Neural progenitor cell (in vitro differentiated cells): ENCODE measurements at places on chromosomes 6 and 20. TPM values are rescaled to one million over a fixed set of nuclear protein-coding genes. Genes with fewer than 3 reads are reported as not detected.

DNA sequence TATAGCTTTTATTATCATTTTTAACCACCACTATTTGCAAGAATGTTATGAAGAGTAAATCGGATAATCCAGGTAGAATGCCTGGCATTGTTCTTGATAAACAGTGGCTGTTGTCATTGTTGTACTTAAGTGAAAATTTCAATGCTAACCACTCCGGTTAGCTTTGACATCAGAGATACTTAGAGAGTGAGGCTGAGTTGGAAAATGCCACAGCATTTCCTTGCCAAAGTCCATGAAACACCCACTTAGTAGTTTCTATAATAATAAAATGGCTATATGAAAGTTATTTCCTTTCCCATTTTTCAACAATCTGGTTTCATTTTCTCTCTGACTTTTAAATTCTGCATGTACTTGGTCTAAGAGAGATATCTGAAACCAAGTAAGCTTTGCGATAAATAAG, 132.0 kb downstream of the CDK19 start:
- no peaks in the 10 kb centered on the region for H3K36me3 ChIP-seq
- no peak overlapping the region for H3K27ac ChIP-seq
- H3K4me3 ChIP-seq, result no peak overlapping the region
- no peak for DNase-seq

DNA sequence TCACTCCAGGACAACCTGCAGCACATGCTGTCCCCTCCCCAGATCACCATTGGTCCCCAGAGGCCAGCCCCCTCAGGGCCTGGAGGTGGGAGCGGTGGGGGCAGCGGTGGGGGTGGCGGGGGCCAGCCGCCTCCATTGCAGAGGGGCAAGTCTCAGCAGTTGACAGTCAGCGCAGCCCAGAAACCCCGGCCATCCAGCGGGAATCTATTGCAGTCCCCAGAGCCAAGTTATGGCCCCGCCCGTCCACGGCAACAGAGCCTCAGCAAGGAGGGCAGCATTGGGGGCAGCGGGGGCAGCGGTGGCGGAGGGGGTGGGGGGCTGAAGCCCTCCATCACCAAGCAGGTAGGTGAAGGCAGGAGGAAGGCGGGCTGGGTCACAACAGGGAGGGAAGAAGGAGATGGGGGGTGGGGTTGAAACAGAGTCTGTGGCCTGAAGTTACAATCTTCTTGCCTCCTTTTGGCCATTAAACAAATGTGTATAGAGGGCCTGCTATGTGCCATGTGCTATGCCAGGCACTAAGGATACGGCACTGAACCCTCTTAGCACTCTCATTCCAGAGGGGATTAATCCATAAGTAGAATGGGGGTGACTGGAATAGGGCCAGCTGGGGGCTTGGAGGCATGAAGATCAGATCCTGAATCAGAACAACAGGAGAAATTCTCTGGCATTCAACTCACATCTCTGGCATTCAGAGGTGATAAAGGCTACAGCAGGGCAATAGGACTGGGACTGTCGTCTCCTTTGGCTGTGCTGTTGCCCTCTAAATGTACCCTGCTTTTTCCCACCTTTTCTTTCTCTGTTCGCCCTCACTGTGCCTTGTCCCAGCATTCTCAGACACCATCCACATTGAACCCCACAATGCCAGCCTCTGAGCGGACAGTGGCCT, 10.5 kb upstream of the ZBTB9 start:
- H3K27ac ChIP-seq, result no peak overlapping the region
- H3K4me3 ChIP-seq, result no peak overlapping the region
- H3K4me1 ChIP-seq, result no peaks in the 10 kb centered on the region
- H3K36me3 ChIP-seq, result peaks cover 3% of the 10 kb centered on the region

DNA sequence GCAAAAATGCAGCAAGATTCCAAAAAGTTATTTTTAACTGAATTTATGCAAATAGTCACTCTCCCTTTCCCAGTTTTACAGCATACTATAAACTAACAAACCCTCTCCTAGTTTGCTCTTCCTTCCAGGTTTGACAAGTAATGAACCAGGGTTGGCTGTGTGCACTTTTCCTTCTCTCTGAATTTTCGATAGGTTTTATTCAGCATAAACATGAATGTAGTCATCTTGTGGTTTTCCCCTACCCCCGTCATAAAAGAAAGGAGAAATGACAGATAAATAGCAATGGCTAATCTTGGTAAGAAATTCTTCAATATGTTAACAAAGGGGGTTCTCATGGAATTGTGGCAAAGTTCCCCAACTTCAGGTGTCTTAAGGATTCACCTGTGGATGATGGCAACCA, 26.3 kb downstream of the PRDM1 start:
- peaks cover 4% of the 10 kb centered on the region for H3K4me1 ChIP-seq
- H3K27ac ChIP-seq, result no peak overlapping the region
- no peak overlapping the region for H3K4me3 ChIP-seq
- H3K36me3 ChIP-seq, result no peaks in the 10 kb centered on the region
- no peak for DNase-seq

- H3K27ac ChIP-seq, result peak overlapping the region; percentile 34
- DNase-seq, result peak; percentile 29
- no peaks in the 10 kb centered on the region for H3K36me3 ChIP-seq
These were observed 63.7 kb downstream of the SH3BGRL2 start for GRCh38 chr6:79694623-79695343.

GRCh38 chr20:10263385-10264165, 44.9 kb downstream of the SNAP25 start:
- H3K27me3 ChIP-seq, result no peaks in the 10 kb centered on the region
- H3K27ac ChIP-seq, result no peak overlapping the region
- H3K4me1 ChIP-seq, result no peaks in the 10 kb centered on the region
- no peak for DNase-seq
- no peak overlapping the region for H3K4me3 ChIP-seq

- H3K27me3 ChIP-seq, result no peaks in the 10 kb centered on the region
- H3K4me1 ChIP-seq, result no peaks in the 10 kb centered on the region
- DNase-seq, result peak; percentile 81
- H3K27ac ChIP-seq, result no peak overlapping the region
- H3K4me3 ChIP-seq, result no peak overlapping the region
These were observed 84.4 kb downstream of the SYNE1 start for GRCh38 chr6:152552616-152553209.

DNA sequence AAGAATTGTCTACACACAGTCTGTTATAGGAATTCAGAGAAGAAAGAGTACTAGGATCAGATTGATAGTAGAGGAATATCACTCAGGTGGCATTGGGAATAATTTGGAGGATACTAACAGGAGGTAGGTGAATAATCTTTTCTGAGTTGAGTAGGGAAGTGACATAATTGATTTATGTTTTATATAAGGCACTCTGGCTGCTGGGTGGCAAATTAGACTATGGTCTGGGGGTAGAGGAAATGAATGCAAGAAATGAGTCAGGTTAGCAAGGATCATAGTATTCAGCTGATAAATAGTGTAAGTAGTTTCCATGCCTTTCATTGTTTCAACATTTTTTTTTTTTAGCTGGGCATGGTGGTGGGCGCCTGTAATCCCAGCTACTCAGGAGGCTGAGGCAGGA, 113.3 kb downstream of the CDKAL1 start:
- H3K27me3 ChIP-seq, result no peaks in the 10 kb centered on the region
- no peak overlapping the region for H3K4me3 ChIP-seq
- H3K27ac ChIP-seq, result no peak overlapping the region

GRCh38 chr6:44503471-44503870, 116.0 kb downstream of the CDC5L start:
- no peak overlapping the region for H3K4me3 ChIP-seq
- H3K36me3 ChIP-seq, result no peaks in the 10 kb centered on the region
- no peak for DNase-seq
- no peaks in the 10 kb centered on the region for H3K27me3 ChIP-seq

DNA sequence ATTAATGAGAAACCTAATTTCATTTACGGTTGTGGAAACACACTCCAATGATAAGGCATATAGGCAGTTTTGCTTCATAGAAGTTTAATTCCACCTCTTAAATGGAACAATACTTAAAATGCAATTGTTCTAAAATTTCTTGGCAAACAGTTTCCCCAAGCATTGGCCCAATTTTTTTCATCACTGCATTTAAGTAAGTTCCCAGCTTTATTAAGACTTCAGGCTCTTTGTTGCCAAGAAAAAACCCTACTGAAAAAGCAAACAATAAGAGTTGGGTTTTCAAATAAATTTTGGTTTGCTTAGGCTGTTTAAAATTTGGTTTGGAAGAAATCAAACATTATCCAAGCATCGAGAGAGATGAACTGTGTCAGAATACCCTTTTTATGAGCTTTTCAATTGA, 690.9 kb upstream of the NRSN1 start:
- H3K4me3 ChIP-seq, result no peak overlapping the region
- no peak overlapping the region for H3K27ac ChIP-seq
- H3K36me3 ChIP-seq, result no peaks in the 10 kb centered on the region
- DNase-seq, result no peak
- H3K27me3 ChIP-seq, result no peaks in the 10 kb centered on the region
- no peaks in the 10 kb centered on the region for H3K4me1 ChIP-seq

DNA sequence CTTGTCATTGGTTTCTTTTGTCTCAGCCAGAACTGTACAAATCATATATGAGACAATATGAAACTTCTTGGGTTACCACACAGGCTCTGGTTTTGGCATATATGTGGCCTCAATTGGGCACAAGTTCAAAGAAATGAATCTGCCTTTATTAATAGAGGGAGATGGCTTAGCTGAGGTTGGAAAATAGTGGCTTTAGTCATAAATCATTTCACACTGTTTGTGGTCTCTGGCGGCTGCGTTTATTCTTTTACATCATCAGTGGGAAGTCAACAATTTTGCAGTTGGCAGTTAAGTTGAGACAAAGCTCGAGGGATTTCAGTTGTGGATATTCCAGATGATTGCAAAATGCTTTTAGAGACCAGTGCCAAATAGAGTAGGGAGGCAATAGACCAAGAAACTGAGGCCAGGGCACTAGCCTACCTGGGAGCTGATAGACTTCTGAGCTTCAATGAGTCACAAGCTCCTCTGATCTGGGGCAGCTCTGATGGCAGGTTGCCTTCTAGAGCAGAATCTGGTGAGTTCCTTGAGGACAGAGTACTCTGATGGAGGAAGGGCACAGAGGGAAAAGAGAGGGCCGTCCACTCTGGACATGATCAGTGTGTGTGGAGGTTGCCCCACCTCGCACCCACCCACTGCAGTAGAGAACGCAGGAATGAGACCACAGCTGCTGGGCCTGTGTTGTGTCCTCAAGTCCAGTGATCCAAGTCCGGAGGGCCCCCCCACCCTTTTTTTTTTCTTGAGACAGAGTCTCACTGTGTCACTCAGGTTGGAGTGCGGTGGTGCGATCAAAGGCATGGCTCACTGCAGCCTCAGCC, 73.5 kb downstream of the ARMC2 start:
- no peaks in the 10 kb centered on the region for H3K36me3 ChIP-seq
- DNase-seq, result no peak

DNA sequence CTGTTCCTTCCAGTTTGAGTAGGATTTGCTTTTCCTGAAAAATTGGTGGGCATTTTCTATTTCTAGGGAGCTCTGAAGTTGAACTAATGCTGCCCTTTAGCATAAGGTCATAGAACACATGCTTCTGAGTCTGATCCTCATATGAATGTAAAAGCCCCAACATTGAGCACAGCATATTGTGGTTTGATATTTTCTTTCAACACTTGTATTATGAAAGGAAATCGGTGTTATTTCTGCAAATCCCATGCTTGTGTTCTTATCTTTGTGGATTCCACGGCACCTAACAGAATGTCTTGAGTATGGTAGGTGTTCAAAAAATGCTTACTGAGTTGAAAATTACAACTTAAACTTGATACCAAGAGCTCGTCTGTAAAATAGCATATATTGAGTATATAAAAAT, 85.8 kb downstream of the TRMT11 start:
- peaks cover 9% of the 10 kb centered on the region for H3K4me1 ChIP-seq
- no peaks in the 10 kb centered on the region for H3K27me3 ChIP-seq
- no peak overlapping the region for H3K27ac ChIP-seq
- no peak for DNase-seq
- H3K36me3 ChIP-seq, result no peaks in the 10 kb centered on the region

- no peaks in the 10 kb centered on the region for H3K27me3 ChIP-seq
- no peak for DNase-seq
- H3K27ac ChIP-seq, result no peak overlapping the region
- peaks cover 6% of the 10 kb centered on the region for H3K4me1 ChIP-seq
- no peak overlapping the region for H3K4me3 ChIP-seq
- no peaks in the 10 kb centered on the region for H3K36me3 ChIP-seq
These were observed 32.9 kb upstream of the SIRT5 start for GRCh38 chr6:13541496-13541895.

- H3K36me3 ChIP-seq, result no peaks in the 10 kb centered on the region
- H3K27me3 ChIP-seq, result no peaks in the 10 kb centered on the region
- DNase-seq, result no peak
- no peak overlapping the region for H3K4me3 ChIP-seq
These were observed 110.3 kb downstream of the SLC35F1 start for GRCh38 chr6:118017301-118017848.

GRCh38 chr6:85130743-85131142, 319.1 kb upstream of the NT5E start:
- H3K36me3 ChIP-seq, result no peaks in the 10 kb centered on the region
- H3K4me3 ChIP-seq, result no peak overlapping the region
- no peak overlapping the region for H3K27ac ChIP-seq
- H3K27me3 ChIP-seq, result no peaks in the 10 kb centered on the region
- DNase-seq, result no peak

DNA sequence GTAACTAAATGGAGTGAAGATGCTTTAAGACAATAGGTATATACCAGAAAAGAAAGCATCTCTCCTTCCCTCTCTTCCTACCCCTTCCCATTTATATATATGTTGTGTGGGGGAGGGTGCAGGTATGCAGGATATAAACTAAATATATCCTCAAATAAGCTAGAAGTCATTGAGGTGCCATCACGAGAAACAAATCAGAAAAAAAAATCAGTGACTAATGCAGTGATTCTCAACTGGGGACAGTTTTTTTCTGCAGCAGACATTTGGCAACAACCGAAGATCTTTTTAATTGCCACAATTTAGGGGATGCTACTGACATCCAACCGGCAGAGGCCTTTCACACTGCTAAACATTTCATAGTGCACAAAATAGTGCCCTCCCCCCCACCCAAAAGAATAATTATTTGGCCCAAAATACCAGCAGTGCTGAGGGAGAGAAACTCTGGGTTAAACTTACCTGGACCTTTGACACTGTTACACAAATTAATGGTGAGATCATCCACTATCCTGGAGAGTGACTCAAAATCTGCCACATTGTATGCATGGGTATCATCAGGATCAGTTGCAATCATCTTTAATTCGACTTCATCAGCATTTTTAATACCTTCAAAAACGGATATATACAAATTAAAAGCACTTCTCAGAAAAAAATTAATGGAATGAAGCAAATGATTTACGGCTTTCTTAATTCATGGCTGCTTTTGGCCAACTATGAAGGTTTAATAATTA, 55.0 kb downstream of the COL12A1 start:
- H3K36me3 ChIP-seq, result no peaks in the 10 kb centered on the region
- no peak for DNase-seq
- no peak overlapping the region for H3K27ac ChIP-seq
- H3K4me1 ChIP-seq, result no peaks in the 10 kb centered on the region
- H3K4me3 ChIP-seq, result no peak overlapping the region

- no peaks in the 10 kb centered on the region for H3K4me1 ChIP-seq
- no peak overlapping the region for H3K4me3 ChIP-seq
- no peaks in the 10 kb centered on the region for H3K36me3 ChIP-seq
- no peak for DNase-seq
- no peak overlapping the region for H3K27ac ChIP-seq
- H3K27me3 ChIP-seq, result no peaks in the 10 kb centered on the region
These were observed 121.2 kb downstream of the SULF2 start for GRCh38 chr20:47664068-47664437.

CCN6 gene
- total RNA-seq, result not detected in 2 replicates

VSX1 gene
- total RNA-seq, result not detected in 2 replicates

TSPO2 gene
- total RNA-seq, result not detected in 2 replicates

BICRAL gene
- total RNA-seq, result 8.6 TPM in 2 replicates

NEDD9 gene
- total RNA-seq, result 4.9 and 8.2 TPM in 2 replicates

DEFB124 gene
- total RNA-seq, result not detected in 2 replicates

CD93 gene
- not detected in 2 replicates for total RNA-seq

GPR63 gene
- total RNA-seq, result 13.2 and 18.2 TPM in 2 replicates

HLA-G gene
- total RNA-seq, result not detected in 2 replicates

FKBP1C gene
- total RNA-seq, result 0.34 TPM in 1 of 2 replicates, not detected in the other

ULBP2 gene
- not detected in 2 replicates for total RNA-seq

CEP250 gene
- 33.0 and 55.4 TPM in 2 replicates for total RNA-seq

RAB44 gene
- 0.03 TPM in 1 of 2 replicates, not detected in the other for total RNA-seq

CST2 gene
- total RNA-seq, result not detected in 2 replicates
